IPS DF 19.7 (cell line): ENCODE measurements at places on chromosomes 3 and 15.

DNA sequence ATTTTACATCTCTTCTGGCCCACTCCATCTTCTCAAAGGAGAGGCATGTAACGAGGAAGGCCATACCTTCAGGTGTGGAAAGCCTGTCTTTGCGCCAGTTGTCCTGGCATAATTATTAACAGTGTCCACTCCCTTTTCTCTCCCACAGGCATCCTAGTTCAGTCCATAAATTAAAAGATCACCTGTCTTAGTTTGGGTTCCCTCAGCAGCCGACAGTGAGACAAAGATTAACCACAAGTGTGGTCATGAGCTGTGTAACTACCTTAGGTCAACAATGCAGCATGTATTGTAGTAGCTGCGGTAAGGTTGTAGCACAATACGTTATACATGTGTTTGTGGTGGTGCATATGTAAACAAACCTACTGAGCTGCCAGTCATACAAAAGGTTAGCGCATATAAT lies 103.3 kb upstream of the GALNT15 start:
- DNase-seq, result no peak

DNA sequence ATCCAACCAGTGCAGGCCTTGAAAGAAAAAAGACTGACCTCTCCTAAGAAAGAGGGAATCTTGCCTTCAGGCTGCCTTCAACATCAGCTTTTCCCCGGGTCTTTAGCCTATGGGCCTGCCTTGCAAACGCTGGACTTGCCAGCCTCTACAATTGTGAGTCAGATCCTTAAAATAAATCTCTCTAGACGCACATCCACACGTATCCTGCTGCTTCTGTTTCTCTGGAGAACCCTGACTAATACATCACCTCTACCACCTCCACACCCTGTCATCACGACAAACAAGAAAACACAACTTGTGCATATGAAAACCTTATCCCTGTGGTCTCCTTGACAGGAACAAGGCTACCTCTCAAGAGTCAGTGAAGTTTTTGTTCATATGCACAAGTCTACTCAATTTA lies 11.8 kb downstream of the CYFIP1 start:
- DNase-seq, result no peak

GRCh38 chr15:64763021-64763420 lies 12.4 kb downstream of the RBPMS2 start:
- no peak for DNase-seq

GRCh38 chr15:38688761-38689160 lies 124.1 kb upstream of the RASGRP1 start:
- DNase-seq, result no peak

GRCh38 chr15:76840830-76841460 lies 64.2 kb downstream of the SCAPER start:
- DNase-seq, result no peak

DNA sequence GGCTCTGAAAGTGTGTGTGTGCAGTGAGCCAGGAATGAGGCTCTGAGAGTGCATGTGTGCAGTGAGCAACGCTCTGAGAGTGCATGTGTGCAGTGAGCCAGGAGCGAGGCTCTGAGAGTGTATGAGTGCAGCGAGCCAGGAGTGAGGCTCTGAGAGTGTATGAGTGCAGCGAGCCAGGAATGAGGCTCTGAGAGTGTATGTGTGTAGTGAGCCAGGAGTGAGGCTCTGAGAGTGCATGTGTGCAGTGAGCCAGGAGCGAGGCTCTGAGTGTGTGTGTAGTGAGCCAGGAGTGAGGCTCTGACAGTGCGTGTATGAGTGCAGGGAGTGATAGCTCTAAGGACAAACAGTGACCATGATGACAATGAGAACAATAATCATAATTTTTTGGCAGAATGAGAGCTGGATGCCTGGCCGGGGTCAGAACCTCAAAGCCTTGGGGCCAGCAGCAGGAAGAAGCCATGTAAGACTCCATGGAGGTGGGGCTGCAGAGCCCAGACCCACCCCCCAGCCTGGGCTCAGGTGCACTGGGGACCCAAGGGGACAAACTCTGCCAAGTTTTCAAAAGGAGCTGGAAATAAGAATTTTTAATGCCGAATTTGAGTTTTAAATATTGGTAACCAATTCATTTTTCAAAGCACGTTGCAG lies 85.7 kb upstream of the PRR20G start:
- DNase-seq, result no peak

DNA sequence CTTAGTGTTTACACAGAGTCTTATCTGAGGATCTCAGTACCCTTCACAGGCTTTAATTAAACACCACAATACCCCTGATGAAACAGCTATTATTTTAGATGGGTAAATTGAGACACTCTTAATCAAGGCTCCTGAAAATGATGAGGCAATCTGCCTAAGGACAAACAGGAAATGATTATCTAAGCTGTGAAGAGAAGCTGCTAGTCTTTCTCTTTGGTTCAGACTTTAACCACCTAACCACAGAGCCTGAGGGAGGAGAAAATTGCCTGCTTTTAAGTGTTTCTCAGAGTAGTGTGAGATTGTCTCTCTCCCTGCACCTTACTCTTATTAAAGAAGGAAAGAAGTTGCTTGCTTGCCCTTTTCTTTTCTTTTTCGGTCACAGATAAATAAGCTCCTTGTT lies 364.3 kb upstream of the ADAMTS9 start:
- DNase-seq, result no peak
